Fibroblast of the conjunctiva (primary cell): ENCODE measurements at places on chromosomes 2 and 18.

DNA sequence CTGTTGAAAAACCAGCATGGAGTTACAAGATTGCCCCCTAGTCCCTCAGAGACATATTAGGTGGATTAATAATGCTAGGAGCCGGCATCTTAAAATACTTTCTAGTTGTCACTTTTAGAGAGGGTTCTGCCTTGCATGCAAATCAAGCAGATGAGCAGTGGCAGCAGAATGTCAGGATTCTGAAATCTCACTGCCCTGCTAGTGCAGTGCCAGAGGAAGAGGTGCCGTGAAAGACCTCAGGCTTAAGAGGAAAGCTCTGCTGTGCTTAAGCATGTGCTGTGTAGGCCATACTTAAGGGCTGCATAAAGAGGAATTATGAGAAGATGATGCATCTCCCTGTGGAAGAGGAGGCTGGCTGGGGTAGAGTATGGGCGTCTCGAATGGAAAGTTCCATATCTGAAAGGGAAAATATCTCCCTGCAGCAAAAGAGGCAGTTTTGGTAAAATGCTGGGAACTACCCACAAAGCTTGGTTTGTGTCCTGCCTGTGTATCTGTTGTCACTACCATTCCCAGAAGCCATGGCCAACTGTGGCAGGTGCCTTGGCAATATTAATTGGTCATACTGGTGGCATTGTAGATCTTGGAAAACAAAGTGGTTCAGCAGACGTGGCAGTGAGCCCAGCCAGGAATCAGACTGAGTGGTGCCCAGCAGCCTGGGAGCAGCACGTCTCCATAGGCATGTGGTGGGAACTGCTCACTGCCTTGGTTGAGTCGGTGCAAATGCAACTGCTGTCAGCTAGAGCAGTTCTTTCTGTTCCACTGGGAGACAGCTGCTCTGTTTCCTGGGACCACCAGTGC lies 131.9 kb downstream of the EVA1A start:
- no peak for DNase-seq

- no peak for DNase-seq
Measured at GRCh38 chr2:71003396-71003795, 8.7 kb upstream of the TEX261 start.

- DNase-seq: no peak
Measured at GRCh38 chr2:23547725-23548124, 162.7 kb downstream of the KLHL29 start.

DNA sequence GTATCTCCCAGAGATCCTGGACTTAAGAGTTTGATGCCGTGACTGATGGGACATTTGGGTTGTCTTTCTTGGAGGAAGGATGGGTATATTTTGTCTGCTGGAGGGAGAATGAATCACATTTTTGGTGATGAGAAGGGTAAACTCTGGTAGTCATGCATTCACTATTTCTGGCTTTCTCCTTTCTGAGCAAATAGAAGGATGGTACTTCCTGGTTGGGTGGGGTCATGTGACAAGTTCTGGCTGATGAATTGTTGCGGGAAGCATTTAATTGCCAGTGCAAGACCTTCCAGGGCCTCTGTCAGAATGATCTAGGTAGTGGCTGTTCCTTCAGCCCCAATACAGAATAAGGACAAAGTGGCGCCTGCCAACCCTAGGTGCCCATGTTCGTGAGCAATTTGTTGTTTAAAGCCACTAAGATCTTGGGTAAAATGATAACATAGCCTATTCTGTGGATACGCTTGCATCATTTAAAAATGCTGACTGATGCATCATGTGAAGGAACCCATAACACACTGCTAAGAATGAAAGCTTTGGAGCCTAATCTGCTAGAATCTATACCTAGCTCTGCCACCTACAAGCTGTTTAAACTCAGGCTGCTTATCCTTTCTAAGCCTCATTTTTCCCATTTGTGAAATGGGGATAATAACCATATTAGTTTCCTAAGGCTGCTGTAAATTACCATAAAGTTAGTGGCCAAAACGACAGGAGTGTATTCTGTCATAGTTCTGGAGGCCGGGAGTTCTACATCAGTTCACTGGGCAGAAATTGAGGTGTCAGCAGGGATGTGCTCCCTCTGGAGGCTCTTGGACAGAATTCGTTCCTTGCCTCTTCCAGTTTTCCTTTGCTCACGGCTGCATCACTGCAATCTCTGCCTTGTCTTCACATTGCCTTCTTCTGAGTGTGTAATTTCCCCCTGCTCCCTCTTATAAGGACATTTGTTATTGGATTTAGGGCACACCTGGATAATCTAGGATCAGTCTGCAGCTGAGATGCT lies 281.3 kb downstream of the AGPS start:
- DNase-seq: no peak

DNA sequence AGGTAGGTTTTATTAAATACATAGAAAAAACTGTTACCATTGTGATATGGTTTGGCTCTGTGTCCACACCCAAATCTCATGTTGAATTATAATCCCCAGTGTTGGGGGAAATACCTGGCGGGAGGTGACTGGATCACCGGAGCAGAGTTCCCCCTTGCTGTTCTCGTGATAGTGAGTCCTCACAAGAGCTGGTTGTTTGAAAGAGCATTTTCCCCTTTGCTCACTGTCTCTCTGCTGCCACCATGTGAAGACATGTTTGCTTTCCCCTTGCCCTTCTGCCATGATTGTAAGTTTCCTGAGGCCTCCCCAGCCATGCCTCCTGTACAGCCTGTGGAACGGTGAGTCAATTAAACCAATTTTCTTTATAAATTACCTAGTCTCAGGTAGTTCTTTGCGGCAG lies 352.7 kb upstream of the SLC39A10 start:
- no peak for DNase-seq

DNA sequence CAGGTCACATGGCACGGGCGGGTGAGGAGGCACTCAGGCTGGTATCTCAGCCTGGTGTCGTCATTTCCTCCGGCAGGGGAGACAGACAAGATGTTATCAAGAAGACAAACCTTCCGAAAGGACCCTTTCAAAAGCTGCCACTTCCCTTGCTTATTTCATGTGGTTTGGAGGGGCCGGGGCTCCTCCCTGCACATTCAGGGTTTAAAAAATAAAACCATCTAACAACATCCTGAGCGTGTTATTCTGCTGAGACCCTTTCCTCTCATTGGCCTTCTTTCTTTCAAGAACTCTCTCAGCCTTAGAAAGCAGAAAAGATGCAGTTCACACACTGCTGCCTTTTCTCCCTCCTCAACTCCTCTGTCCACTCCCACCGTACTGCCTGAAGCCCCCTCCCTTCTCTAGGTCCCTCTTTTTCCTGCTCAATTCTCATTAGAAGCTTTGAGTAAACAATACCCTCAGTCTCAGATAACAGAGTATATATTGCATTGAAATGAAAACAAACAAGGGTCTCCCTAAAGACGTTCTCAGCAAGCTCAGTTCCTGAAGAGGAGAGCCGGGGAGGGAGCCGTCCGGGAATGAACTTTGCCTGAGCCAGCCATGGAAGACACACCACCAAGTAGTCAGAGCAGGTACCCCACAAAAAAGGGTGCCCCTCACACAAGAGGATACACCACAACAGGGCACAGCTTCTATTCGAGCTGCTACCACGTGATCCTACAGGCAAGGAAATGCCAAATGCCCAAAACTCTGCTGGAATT lies 9.7 kb downstream of the SMAD7 start:
- DNase-seq: no peak

GRCh38 chr2:190465060-190465459 lies 56.9 kb downstream of the MFSD6 start:
- DNase-seq: no peak

DNA sequence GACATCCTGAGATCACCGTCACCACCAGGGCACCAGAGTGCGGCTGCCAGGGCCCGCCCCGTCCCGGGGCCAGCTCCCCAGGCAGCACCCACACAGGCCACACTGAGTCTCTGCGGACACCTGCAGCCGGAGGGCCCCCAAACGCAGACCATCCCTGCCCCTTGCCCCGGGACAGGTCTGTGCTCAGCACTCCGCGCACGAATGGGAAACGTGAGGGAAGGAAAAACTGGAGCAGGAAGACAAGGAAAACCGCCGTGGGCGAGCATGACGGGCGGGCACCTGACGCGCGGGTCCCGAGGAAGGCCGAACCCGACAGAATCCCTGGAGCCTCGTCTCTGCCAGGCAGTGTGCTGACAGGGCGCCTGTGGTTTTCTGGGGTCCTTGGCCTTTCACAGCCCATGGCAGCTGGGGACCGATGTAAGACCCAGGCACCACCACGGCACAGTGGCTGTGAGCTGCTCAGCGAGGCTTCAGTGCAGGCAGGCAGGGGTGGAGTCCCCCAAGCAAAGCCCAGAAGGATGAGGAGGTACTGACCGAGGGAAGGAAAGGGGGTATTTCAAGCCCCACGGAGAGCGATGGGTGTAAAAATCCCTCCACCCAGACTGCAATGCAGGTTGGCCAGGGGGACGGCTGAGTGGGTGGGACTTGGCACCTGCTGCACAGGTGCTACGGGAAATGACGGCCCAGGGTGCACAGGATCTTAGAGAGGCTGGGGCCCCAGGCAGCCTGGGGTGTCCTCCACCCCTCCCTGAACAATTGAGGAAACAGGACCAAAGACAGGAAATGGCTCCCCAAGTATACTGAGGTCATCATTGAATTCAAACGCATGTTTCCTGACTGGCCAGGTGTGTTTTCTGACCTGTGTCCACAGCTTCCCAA lies 59.0 kb downstream of the PXDN start:
- no peak for DNase-seq

GRCh38 chr18:62526098-62527025 lies 3.5 kb downstream of the ZCCHC2 start:
- peak; percentile 43 for DNase-seq

DNA sequence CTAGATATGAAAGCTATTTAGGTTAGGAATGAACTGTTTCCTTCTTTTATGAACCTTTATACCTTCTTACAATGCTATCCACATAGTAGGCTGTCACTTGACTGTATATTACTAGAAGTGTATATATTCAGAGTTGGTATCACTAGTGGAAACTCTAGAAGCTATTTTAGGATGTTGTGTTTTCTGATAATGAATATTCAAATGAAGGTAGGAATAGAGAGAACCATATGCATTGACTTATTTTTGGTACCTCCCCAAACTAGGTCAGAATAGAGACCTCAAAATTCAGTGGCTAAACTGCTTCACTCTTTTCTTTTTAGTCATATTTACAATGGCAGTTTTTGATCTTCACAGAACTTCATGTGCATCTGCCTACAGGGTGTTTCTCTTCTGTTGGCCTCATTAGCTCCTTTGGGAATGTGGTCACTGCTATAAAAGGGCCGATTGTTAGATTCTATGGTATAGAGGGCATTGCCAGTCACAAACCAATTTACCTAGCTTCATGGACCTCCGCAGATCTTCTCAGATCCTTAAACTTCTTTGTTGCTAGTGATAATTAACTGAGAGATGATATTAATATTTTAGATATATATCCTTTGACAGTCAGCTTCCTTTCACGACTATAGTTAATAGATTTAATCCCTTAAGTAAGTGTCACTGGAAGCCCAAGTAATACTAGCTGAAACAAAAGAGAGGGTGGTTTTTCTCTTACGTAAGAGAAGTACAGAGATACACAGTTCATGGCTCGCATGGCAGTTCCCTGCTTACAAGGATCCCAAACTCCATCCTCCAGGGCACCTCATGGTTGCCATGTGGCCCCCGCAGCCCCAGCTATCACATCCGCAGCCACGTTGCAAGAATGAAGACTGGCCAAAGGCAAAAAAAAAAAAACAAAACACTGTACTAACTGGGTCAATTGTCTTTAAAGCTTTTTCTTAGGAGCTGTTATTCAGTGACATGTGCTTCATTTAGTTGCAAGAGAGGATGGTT lies 61.0 kb downstream of the TSPYL6 start:
- DNase-seq: no peak

- DNase-seq: no peak
Measured at GRCh38 chr2:199462956-199463692, 5.4 kb upstream of the SATB2 start.

GRCh38 chr2:31578316-31578715 lies 2.4 kb downstream of the SRD5A2 start:
- DNase-seq: no peak

DNA sequence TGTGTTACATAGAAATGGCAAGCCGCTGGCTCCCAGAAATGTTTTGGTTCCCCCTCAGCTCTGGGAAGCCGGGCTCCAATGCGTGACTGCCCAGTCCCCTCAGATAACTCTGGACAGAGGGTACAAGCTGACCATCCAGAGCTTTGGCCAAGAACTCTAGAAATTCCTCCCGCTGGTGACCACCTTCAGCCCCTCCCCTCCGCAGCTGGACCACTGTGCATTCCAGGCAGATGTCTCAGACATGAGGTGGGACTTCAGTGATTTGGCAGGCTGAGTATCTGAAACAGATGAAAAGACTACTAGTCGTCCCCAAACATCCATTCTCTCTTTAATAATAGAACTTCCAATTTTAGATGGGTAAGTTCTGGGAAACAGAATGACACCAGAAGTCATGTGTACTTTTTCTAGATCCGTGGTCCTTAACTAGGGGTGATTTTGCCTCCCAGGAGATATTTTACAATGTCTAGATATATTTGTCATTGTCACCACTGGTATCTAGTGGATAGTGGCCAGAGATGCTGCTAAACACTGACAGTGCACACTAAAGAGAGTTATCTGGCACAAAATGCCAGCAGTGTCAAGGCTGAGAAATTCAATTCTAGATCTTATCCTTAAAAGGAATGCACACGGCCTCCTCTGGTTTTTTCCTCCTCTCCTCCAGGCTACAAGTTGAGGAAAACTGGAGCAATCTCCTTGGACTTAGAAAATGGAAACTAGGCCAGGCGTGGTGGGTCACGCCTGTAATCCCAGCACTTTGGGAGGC lies 294.3 kb downstream of the SRBD1 start:
- no peak for DNase-seq

DNA sequence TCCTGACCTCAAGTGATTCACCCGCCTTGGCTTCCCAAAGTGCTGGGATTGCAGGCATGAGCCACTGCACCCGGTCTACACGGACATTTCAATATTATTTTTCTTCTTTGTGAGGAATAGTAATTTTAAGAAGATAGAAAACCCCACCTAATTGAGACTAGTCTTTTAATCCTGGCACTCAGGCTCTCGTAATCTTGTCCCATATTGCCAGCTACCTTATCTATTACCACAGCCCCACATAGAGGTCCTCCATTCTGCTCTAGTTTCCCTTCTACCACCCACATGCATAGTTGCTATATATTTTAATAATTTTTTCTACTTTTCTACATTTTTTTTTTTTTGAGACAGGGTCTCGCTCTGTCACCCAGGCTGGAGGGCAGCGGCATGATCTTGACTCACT lies 9.5 kb upstream of the USP14 start:
- DNase-seq: no peak

GRCh38 chr2:37831081-37831780 lies 93.9 kb upstream of the RMDN2 start:
- no peak for DNase-seq

GRCh38 chr2:136058262-136058661 lies 59.7 kb downstream of the CXCR4 start:
- DNase-seq: no peak

DNA sequence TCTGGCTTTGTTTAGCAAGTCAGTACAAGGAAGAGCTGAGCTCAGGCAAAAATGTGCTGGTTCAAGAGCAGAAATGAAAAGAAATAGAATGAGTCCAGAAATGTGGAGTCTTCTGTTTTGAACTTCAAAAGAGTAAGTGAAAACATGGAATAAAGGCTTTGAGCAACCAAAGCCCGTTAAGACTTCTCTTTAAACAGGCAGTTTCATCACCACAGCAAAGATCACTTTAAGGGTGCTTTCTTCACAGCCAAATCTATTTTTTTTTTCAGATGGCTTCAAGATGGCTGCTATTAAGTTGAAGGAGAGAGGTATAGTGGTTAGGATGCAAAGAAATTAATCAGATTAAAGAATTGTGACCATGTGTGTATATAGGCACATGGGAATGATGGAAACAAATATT lies 2.0 kb upstream of the CHRNA1 start:
- DNase-seq: no peak
